ENCODE measurements at places on chromosomes 7 and 10.
A peak's percentile ranks its signal among the peaks of the same experiment; 100 is the strongest.

- DNase-seq = peak; percentile 37
These were observed 153.7 kb downstream of the PLXNA4 start for GRCh38 chr7:132422502-132423111.

GRCh38 chr10:98090822-98091221 lies 43.6 kb upstream of the R3HCC1L start:
- DNase-seq = no peak

DNA sequence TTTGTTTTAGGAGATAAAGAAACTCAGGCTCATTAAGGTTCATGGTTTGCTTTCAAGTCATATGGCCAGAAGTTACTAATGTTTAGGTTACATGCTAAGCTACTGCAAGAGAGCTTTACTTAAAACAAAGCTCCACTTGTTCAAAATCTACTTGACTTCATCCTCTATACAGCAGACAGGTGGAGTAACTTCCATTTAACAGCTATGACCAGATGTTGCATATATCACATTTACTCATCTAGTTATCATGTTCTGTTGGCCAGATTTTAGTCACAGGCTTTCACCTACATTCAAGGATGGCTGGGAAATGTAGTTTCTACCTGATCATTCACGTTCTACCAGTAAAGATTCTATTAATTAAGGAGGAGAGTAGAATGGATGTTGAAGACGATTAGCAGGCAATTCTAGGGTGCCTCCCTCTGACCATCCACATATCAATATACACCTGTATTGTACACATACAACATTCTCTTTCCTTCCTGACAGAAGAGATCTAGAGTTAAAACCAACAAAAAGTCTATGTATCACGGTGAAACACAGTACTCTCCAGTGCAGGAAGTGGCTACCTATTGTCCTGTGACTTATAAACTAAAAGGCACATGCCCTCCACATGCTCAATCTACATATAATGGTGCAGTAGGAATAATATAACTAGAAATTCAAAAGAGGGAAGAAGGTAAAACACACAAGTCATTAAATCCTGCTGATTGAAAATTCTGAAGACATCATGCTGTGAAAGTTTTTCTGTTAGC lies 488.0 kb downstream of the MDFIC start:
- no peak for DNase-seq

GRCh38 chr10:47406870-47407691 lies 23.0 kb upstream of the ZNF488 start:
- peak; percentile 56 for DNase-seq

DNA sequence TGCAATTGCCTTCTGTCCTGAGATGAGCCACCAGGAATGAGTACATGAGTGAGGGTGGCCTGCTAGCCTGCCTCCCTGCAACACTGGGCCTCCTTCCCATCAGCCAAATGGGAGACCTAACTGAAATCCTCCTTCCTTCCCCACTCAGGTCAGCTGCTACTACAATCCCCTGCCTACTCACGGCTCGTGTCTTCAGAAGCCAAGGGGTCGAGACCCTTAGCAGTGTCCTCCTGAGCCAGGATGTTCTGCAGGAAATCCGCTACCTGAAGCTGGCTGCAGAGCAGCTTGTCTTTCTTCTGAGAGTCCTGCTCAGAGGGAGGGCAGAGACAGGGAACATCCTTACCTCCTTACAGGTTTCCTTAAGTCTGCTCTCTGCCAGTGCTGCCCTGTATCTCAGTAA lies 1.2 kb downstream of the ZWINT start:
- DNase-seq = peak; percentile 62

- DNase-seq = no peak
These were observed 12.2 kb downstream of the PDZD8 start for GRCh38 chr10:117363028-117363427.

DNA sequence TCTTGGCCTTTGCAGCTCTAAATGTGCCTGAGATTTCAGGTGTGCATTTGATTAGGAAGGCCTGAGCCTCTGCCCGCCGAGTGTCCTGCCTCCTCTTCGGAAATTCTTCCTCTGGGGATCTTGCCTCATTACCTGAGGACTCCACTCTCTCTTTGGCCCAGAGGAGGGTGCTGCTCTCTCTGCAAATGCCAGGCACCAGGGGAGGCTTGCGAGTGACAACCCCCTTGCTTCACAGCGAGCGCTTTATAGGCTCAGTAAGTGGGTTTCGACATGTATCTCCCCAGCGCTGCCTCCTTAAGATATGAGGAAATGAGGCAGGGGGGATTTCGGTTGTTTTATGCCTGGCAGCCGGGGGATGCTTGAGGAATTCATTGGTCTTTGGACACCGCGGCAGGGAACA lies 423.9 kb downstream of the GLRX3 start:
- no peak for DNase-seq

DNA sequence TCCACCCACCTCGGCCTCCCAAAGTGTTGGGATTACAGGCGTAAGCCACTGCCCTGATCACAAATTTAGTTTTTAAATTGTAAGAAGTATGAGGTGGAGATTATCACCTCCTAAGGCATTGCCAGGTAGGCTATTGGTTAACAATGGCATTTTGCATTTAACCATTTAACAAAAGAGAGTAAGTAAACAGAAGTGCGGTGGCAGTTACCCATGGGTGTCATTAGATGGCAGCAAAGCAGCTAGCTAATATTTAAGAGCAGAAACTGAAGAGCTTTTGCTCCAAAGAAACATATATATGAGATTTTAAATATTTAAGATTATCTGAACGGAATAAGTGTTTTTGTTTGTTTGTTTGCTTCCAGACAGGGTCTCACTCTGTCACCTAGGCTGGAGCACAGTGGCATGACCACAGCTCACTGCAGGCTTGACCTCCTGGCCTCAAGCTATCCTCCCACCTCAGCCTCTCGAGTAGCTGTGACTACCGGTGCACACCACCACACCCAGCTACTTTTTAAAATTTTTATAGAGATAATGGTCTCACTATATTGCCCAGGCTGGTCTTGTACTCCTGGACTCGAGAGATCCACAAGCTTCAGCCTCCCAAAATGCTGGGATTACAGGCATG lies 325.5 kb upstream of the C7orf33 start:
- DNase-seq = no peak

DNA sequence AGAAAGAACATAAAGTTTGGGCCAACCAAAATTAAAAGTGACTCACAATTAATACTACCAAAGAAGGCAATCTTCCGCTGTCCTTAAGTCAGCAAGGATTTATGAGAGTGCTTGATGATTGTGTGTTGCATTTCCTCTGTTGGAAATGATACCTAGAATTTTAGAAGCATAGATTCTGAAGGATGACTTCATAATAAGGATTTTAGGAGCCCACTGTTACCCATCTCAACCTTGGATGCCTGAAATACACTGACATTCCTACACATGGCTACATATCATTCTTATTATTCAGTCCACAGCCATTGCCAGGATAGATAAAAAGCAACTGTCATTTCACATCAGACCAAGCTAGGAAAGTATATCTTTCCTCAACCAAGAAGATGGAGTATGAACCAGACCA lies 823.8 kb downstream of the LRMDA start:
- DNase-seq = no peak

DNA sequence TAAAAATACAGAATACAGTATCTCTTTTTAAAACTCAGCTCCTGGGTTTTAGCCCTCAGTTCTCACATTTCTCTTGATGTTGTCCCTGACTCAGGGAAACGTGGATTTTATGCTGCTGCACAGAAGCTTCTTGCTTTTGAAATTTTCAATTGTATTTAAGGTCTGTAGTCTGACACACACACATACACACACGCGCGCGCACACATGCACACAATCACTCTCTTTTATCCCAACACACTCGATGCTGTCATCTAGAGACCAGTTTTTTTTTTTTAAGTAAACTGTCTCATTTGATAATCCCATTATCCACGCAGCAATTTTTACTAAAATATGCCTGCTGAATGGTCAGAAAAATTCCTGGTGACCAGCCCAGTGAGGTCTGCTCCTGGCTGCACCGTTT lies 108.6 kb downstream of the KMT2E start:
- no peak for DNase-seq

DNA sequence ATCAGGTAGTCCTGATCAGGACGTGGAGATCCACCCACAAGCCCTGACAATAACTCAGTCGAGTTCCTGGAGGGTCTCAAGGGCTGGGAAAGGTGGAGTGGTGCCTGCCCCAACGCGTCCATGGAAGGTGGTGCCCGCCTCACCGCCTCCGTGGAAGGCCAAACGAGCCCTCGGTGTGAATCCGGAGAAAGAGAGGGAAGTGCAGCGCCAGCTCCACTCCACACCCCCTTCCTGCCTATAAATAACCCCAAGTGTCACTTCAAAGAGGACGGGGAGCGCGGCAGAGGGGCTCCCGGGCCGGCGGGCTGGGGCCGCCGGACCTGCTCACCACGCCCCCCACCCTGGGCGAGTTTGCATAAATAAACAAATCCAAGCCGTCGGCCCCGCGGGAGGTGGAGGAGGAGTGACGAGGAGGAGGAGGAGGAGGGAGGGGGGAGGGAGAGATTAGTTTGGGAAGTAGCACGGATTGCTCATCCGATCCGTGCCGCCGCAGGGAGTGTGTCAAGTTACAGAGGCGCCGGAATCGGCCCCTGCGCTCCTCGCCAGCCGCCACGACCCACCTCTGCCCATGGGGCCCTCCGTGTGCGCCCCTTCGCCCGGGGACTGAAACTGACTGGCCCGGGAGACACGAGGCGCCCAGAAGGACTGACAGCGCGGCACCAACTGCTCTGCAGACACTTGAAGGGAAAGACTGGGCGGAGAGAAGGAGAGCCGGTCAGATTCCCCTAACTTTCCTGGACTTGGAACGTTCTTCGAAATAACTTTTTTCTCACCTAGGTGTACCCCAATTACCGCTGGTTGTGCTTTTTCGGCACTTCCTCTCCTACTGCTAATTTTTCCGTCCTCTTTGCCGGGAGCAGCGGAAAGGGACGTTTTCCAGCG lies at the start of gene COL13A1:
Gene COL13A1 (plus strand): TSS at position 473 of the 882 bp plus-strand sequence. CDS start 518 bp downstream, outside the sequence.
- DNase-seq = peak; percentile 64

GRCh38 chr10:21888959-21889358 lies 114.6 kb downstream of the DNAJC1 start:
- no peak for DNase-seq

DNA sequence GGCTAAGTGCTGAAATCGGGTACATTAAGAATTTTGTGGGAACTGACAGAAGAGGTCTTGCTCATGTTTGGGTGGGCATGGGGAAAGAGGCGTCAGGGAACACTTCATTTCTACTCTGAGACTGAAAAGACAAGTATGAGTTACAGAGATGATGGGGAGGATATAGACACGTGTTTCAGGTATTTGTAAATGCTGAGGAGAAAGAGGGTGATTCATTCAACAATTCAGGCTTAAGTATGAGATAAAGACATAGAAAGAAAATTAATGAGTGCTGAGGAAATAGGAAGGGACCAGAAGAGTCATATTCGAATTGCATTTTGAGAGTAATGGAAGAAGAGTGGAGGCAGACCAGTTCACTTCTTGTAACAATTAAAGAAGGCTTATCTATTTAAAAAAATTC lies 143.6 kb downstream of the HBP1 start:
- DNase-seq = no peak

GRCh38 chr7:12571691-12572090 lies 1.2 kb downstream of the SCIN start:
- DNase-seq = no peak

- no peak for DNase-seq
These were observed 262.8 kb downstream of the ZEB1 start for GRCh38 chr10:31581741-31582323.

DNA sequence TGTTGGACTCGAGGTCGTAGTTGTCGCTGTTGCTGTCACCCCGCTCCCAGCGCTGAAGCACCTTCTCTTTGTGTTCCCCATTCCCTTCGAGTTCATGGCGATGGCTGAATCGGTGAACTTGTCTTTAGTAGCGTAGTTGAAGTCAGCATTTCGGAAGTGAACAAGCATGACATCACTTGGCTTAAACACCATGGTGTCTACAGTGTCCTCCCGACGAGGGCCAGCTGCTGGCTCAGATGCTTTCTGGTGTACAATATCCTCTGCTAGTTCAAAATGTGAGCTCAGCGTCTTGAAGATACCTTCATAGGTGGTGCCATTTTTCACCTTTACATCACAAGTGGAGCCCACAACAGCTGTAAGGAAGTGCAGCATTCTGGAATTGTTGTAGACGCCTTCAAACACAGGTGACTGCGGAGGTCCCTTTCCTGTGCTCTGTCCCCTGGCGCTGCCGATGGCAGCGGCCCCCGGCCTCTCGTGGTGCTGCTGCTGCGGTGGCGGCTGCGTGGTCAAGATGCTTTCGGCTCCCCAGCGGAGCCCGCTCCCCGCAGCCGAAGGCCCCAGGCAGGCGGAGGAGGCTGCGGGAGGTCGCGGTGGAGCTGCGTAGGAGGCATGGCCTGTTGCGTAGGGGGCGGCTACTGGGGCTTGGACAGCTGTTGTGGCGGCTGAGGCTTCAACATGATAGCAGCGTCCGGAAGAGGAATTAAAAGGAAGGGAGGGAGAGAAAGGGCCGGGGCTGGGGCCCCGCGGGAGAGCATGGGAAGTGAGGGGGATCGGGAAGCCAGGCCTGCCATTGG lies 59.3 kb downstream of the ANKMY2 start:
- no peak for DNase-seq

- DNase-seq = no peak
These were observed 36.8 kb downstream of the AVL9 start for GRCh38 chr7:32532086-32532485.

DNA sequence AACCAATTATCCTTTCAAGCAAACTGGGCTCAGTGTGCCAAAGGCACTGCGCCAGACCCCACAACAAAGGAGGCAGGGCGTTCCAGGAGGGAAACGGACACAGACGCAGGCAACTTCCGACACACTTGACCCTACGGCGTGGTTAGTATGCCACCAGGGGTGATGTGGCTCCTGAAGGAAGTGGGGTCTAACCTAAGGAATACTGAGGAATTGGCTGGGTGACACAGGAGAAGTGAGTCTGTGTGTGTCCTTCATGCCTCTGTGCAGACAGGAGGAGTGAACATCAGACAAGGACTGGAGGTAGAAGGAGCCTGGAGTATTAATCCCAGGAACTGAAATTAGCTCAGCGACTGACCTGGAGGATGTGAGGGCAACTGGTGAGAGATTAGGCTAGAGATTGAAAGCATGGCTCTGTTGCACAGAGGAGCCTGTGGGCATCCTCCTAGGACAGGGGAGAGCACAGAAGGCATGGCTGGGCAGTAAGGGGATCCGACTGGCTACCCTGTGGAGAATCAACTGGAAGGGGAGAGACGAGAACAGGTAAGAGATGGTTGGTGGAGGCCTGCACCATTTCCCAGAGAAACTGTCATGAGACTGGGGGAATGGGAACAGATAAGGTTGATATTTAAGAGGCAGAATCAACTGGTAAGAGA lies 27.8 kb downstream of the GSDME start:
- no peak for DNase-seq

DNA sequence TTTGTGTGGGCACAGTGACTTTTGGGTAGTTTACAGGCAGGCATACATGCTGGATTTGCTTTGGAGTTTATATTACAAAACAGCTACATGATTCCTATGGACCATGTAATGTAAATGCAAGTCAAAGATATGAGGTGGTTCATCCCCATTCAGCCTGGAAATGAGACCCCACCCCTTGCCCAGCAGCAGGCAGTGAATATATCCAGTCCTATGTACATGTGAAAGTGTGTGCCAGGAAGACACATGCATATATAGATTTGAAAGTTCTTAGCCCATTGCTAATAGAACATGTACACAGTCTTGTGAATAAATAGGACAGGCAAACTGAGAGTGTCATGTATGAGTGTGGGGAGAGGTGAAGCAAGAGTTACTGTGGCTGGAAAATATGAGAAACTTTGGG lies 65.3 kb downstream of the FZD1 start:
- no peak for DNase-seq

GRCh38 chr10:112797855-112798254 lies 152.2 kb upstream of the TCF7L2 start:
- DNase-seq = no peak

GRCh38 chr10:79310200-79310865 lies 36.9 kb upstream of the PPIF start:
- peak; percentile 73 for DNase-seq

GRCh38 chr7:45973725-45974532 lies 52.9 kb upstream of the IGFBP3 start:
- DNase-seq = no peak

Measured in spleen (tissue), 13 donors.